Activated gamma-delta T cell (primary cell): ENCODE measurements at places on chromosomes 12 and 14.
A peak's percentile ranks its signal among the peaks of the same experiment; 100 is the strongest.

DNA sequence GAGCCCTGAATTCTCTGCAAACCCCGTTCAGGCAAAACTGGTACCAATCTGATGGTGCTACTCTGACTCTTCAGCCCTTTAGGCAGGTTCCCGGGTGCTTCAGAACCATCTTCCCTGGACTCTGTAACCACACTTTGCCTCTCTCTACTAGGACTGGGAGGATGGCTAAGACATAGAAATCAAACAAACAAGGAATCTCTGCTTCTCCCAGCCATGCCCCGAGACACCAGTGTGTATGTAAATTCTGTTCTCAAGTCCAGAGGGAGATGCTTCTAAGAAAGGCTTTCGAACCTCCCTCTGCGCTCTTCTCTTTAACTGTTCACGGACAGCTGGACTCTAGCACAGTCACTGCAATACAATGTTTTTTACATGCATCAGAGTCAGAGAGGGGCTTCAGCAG is 1.9 kb upstream of the KCNK10 start:
- DNase-seq = no peak

DNA sequence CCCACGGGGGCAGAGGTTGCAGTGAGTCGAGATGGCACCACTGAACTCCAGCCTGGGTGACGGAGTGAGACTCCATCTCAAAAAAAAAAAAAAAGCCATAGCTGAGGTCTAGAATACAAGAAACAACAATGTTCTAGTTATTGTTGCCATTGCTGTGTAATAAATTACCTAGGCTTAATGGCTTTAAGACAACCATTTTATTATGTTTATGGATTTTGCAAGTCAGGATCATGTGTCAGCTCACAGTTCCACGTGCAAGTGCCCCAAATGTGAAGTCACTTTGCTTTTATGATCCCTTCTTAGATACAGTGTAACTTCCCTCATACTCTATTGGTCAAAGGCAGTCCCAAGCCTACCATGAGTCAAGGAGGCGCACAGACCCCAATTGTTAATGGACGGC is 49.5 kb upstream of the RIC8B start:
- no peak for DNase-seq

DNA sequence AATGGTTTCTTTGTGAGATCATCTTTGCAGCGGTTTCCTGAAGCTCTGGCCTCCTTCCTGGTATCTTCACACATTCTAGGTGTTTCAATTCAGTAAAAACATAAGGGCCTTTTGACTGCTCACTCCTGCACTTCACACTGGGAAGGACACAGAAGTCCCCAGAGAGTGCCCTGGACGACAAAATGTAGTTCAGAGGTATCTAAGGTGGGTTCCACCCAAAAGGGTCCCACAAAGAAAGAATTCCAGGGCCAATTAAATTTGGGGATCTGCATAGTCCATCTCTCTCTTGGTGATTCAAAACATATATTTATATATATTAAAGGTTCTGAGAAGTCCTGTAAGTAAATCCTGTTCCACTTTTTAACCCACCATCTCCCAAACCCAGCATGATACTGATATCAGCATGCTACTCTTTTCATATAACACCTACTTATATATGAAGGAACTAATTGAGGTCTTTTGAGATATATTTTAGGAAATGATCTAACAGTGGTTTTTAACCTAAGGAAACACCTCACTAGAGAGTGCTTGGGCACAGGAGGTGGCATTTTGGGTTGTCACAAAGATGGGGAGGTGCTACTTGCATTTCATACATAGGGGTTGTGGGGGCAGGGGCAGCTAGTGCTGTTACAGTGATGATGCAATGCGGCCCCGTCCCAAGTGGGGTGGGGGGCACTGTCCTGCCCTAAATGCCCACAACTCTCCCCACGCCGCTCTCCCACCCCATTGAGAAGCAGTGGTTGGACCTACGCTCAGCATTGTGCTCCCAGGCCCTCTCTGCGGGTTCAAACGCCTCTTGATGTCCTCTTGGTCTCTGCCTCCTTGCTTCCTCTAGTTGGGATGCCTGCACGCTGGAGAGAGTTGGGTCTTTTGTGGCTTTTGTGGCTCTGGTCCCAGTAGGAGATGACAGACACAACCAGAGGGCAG is 109.4 kb downstream of the ARF6 start:
- DNase-seq = no peak

- no peak for DNase-seq
Measured at GRCh38 chr14:25056688-25057078, 6.7 kb upstream of the STXBP6 start.

GRCh38 chr12:57124261-57124877 is 3.9 kb upstream of the LRP1 start:
- no peak for DNase-seq

GRCh38 chr12:18851271-18851670 is 113.4 kb downstream of the CAPZA3 start:
- DNase-seq = no peak

DNA sequence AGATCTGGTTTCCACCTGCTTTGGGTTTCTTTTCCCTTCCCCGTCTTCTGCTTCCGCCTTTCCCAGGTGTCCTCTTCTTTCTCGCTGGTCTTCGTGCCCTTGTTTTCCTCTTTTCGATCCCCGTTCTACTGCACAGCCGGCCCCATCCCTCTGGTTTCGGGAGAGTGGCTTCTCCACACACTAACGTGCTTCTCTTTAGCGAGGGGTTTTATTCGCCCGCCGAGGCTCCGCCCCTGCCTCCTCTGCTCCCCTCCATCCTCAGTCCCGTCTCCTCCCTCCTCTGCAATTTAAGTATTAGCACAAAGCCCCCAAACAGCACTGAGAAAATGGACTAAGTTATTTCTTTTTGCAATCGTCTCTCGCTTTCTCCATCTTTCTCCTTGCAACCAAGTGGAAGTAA is at the start of gene SLC7A8:
SLC7A8 (minus strand) TSS at position 182 of the 400 bp plus-strand sequence. CDS start 746 bp downstream, outside the sequence.
- DNase-seq = no peak

DNA sequence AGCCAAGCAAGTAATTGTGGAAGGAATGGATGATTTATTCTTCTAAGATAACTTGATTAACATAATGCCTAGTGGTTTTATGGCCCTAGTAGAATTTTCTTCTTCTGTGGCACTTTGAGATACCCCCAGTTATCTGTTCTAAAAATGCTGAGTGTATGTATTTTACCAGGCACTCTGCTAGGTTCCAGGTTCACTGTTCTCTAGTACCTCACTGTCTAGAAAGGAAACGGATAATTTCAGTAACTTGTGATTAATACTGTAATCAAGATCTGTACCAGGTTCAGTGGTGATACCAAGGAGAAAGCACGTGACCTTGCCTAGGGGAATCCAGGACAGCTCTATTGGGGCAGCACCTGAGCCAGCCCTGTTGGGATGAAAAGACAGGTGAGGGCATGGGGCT is 8.0 kb downstream of the ANO6 start:
- DNase-seq = no peak

DNA sequence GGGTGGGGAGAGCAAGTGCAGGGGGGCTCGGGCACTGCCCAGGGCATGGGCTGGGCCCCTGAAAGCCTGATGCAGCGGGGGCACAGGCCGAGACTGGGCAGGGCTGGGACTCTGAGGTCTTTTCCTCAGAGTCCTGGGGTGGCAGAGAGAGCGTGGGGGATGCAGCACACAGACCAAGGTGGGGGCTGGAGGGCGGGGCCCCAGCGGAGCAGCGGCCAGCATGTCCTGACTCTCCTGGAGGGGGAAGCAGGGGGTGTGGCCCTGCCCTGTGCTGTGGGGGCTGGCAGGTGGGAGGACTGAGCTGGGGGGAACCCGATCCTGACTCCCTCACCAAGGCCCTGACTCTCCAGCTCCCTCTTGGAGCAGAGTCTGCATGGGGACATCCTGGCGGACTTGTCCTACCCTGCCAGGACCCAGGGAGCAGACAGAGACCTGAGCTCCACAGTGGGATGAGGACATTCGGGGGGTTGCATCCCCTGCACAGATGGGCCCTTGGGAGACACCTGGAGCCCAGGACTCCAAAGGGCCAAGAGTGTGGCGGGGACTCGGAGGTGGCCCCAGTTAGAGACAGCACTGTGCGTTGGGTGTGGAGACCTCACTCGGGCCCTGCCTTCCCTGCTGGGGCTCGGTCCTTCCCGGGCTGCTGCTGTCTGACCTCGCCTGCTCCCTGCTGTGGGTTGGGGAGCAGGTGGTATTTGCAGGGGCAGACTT is 326.1 kb downstream of the TMEM121 start:
- no peak for DNase-seq

GRCh38 chr12:3090240-3091037 is 13.3 kb downstream of the TSPAN9 start:
- DNase-seq = no peak

GRCh38 chr14:52268279-52269061 is 972 bp downstream of the PTGDR start:
- DNase-seq = peak; percentile 15

DNA sequence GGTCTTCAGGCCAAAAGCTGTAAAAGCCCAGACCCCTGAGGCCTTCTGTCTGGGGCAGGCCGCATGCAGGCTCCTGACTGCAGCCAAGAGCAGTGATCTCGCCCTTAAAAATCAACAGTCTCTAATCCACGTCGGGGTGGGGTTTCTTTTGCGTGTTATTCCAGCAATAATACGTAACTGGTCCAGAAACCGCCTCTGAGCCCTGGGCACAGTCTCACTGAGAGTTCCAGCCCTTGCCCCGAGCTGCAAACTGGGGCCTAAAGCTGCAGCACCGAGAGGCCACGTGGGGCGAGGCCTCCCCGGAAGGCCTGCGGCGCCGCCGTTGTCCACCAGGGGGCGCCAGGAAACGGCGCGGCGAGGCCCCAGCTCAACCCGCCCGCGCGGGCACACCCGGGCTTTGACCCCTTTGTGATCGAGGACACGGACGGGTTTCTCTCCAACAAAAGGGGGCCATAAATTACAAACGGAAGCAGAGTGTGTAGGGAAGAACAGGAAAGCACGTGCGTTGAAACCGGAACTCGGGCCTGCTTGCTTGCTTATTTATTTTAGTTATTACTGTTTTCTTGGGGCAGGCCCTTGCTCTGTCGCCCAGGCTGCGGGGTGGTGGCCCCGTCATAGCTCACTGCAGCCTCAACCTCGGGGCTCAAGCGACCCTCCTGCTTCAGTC is 87.2 kb downstream of the NINJ2 start:
- peak; percentile 62 for DNase-seq

DNA sequence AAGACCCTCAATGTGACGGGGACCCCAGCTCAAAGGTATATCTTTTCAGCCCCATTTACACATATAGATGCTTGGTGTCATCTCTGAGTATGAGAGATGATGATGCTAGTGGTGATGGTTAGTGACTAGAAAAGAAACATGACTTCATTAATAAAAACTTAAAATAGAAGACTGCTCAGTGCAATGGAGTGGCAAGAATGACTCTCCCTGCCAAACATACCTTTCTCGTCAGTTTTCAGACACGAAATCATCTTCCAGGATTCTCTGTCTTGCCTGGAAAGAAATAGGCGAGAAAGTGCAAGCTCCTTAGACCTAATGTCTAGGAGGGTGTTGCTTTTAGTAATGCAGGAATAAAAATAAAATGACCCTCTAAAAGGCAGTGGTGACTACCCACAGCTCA is 71.7 kb downstream of the TPH2 start:
- DNase-seq = no peak

DNA sequence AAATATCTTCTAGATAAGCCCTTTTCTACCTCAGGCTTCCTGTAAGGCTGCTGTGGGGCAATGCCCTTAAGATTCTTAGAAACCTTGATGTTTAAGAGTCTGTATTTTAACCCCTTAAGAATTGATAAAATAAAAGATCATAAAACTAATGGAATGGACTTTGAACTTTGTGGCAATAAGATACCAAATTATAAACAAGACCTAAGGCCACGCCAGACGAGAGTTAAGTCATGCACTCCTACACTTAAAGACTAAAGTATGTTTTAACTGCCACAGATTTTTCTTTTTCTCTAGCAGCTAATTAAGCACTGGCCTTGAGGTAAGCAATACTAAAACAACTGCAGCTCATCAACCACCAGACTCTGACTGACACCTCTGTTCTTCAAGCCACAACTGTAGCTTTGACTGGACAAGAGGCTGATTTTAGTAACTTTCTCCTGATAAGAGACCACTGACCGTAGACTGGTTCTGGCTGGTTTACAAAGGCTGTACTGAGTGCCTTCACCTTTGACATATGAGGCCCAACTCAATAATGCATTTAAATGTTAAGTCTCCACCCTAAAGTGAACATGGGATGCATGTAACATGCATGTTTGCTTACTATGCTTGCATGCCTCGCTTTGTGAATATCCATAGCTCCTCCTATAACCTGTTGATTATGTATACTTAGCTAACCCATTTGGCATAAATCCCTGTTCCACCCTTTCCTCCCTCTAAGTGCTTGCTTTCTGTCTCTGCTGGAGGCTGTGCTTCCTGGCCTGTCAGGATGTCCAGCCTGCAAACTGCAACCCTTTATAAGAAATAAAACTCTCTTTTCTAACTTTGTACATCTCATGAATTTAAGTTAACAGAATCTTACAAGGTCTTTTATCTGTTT is 71.9 kb downstream of the KLHL28 start:
- no peak for DNase-seq
